Progenitor cell of endocrine pancreas (in vitro differentiated cells): ENCODE measurements at places on chromosomes 2 and 18. TPM values are rescaled to one million over a fixed set of nuclear protein-coding genes. Genes with fewer than 3 reads are reported as not detected.

The TGFA gene
- total RNA-seq = 3.0 and 3.8 TPM in 2 replicates

The COL5A2 gene
- total RNA-seq = 4.5 and 6.4 TPM in 2 replicates

DNA sequence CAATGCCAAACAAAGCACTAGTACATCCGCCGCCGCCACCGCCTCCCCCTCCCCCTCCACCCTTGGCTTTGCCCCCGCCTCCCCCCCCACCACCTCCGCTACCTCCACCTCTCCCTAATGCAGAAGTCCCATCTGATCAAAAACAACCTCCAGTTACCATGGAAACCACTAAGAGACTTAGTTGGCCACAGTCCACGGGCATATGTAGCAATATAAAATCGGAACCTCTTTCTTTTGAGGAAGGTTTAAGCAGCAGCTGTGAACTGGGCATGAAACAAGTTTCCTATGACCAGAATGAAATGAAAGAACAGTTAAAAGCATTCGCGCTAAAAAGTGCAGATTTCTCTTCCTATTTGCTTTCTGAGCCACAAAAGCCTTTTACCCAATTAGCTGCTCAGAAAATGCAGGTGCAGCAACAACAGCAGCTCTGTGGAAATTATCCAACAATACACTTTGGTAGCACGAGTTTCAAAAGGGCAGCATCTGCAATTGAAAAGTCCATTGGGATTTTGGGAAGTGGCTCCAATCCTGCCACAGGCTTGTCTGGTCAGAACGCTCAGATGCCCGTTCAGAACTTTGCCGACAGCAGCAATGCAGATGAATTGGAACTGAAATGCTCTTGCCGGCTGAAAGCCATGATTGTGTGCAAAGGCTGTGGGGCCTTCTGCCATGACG lies 168.0 kb downstream of the ASXL3 start:
- DNase-seq = no peak

GRCh38 chr18:37364237-37364636 lies 201.4 kb downstream of the CELF4 start:
- no peak for DNase-seq

The CIB4 gene
- not detected in 2 replicates for total RNA-seq

GRCh38 chr18:11259469-11260150 lies 110.2 kb upstream of the PIEZO2 start:
- no peak for DNase-seq

DNA sequence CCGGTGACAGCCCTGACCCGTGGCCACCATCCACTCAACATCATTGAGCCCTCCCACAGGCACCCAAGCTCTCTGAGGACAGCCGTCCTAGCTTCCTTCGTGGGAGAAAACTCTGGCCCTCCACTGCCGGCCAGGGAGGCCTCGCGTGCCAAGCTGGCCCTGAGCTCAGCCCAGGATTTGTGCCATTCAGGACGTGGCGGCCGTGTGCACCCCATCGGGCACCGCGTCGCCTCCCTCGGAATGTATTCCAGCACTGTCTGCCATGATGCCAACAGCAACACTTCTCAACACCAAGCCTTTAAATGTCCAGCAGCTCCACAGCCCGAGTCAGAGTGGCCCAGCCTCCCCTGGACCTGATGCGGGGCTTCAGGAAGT lies 35.7 kb downstream of the ZNF516 start:
- no peak for DNase-seq

DNA sequence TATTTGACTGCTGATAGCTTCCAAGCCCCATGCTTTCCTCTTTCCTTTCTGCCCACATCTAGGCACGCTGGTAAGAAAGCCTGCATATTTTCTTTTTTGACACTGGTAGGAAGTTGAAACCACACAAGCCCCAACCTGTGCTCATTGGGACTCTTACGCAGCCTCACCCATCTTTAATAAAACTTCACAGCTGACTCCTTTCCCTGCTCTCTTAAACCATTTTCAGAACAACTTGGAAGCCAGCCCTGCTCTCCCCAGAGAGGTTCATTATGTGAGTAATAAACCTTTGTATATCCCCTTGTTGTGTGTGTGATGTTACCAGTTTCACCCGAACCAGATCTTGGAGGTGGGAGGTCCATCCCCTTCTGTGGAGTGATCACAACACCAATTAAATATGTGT lies 268.4 kb downstream of the GPD2 start:
- DNase-seq = no peak

DNA sequence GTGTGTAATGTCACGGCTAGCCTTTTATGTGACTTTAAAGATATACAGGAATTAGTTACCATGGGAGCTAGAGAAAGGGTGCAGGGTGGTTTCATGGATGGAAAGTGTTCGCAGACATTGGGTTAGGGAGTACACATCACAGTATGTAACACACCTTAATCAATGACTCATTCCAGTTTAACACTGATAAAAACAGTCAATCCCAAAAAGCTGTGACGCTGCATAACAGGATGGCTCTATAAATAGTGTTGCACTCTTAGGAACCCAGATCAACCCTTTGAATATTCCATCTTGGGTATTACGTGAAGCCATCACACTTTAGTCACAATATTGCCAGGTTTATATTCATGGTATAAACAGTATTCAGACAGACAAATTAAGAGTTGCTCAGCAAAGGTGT lies 33.6 kb downstream of the CAB39 start:
- DNase-seq = no peak

DNA sequence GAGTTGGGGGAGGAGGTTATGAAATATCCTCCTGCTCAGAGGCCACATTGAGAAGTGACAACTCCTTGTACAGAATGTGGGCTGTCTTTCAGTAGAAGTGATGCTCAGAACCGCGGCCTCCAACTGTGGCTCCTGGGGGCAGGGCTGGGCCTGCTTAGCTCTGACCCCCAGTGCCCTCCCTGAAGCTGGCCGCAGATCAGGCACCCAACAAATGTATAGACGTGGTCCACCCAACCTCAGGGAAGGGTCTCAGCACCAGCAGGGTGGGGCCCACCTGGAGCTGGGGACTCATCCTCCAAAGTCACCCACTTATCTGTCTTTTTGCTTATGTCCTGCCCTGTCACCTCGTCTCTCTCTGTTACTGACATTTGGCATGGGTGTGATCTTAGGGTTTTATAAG lies 11.1 kb upstream of the BIN1 start:
- DNase-seq = no peak

DNA sequence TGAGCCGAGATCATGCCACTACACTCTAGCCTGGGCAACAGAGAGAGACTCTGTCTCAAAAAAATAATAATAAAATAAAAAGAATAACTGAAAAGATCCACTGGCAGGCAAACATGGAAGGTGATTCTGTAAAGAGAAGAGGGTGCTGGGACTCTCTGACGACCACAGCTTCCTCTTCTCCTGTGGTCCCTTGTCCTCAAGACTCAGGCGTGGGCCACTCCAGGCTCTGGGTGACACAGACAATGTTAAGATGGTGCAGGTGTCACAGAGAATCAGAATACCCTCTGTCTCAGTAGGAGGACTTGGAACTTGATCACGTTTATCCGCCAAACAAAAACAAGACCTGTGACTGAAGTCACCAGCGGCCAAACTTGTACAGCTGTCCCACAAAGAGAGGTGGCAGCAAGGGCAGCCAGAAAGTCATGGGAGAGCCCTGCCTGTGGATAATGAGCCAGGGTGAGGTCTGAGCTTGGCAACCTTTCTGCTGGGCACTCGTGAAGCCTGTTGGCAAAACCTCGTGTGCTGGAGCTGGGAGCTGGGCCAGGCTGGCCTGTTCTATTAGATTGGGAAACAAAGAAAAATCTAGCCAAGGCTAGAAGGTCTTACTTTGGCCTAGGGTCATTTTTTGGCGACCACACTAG lies 76.4 kb upstream of the ITGA6 start:
- DNase-seq = no peak

- no peak for DNase-seq
These were observed 242.1 kb upstream of the MYT1L start for GRCh38 chr2:2573205-2573604.

GRCh38 chr2:86026744-86027065 lies 79.0 kb downstream of the POLR1A start:
- DNase-seq = no peak

DNA sequence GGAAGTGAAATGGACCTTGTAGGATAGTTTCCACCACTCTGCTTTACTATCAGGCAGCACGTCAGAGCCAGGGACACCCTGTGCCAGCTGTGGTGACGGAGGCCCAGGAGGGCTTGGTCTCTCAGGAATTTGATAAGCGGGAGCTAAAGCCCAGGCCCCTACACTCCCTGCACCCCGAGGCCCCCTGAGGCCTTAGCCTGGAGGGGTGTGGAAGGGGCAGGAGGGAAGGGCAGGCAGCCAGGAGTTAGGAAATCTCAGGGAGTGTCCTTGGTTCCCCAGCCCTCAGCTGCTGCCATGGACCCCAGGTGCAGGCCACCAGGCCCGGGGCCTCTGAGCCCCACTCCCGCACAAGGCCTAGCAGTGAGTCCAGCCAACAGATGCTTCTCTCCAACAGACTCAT lies 38.2 kb downstream of the PDIA6 start:
- DNase-seq = no peak

DNA sequence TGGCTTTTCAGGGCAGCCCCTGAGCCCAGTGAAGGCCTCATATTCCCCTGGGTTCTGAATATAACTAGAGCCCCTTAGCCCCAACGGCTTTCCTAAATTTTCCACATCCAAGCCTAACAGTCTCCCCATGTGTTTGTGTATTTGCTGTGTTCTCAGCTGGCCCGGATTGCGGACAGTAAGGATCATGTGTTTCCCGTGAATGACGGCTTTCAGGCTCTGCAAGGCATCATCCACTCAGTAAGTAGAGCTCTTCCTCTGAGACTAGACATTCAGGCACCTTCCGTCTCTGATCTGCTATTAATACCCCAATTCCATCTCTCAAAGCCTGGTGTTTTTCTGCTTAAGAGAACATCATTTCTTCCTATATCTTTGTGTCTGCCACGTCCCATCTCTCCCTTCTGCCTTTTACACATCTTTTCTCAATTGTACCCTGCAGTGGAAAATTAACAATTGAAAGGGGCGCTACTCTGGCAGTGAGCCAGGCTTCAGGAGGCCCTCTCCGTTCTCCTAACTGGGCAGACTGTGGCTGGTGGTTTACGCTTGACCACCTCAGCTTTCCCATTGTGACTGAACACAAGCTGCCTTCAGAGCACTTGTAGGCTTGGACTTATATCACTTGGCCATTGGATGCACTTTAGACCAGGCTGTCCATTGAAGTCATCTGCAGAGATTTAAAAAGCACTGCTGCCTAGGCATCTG lies 64.4 kb downstream of the ANTXR1 start:
- no peak for DNase-seq

GRCh38 chr18:62331581-62332356 lies 6.7 kb downstream of the TNFRSF11A start:
- no peak for DNase-seq

GRCh38 chr2:112256654-112257053 lies 1.8 kb upstream of the ZC3H8 start:
- no peak for DNase-seq

- DNase-seq = no peak
These were observed 68.7 kb downstream of the COL4A4 start for GRCh38 chr2:227095346-227095745.

DNA sequence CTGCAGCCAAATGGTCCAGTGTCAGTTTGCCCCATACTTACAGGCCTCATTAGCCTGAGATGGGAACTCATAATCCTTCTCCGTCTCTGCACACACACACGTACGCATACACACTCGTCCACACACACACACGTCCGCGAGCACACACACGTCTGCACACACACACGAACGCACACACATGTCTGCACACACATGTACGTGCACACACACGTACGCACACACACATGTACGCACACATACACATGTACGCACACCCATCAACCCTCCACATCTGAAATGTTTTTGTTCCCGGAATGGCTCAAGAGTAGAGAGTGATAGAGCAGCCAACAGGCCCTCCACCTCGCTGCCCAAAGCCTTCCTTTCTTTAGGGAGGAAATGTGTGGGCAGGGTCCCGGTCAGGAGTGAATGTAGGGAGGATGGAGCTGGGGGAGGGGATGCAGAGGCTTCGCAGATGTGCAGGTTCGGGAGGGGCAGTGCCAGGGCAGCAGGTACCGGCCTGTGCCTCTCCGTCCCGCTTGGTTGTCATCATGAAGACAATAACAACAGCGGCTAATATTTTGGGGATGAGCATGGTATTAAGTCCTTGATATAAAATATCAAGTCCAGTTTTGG lies 52.7 kb downstream of the PTGR3 start:
- no peak for DNase-seq

DNA sequence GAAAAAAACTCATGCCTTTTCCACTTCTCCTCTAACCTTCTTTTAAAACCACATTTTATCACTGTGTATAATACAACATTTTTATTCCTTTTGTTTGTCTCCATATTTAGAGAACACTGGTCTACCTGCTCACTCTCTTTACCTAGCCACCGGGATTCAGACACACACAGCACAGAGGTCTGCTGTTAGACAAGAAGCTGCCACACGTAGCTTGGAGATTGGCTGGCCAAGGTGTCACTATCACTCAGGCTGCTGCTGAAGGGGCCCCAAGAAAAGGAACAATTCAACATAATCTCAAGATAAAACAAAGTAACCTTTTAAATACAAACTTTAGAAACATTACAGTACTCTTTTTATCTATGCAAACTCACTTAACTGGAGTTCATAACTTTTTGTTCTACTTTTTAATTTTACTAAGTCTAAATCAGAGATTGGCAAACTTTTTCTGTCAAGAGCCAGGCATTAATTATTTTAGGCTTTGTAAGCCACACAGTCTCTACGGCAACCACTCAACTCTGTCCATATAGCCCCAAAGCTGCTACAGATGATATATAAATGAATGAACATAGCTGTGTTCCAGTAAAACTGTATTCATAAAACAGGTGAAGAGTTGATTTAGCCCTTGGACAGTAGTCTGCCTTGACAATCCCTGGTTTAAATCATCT lies 25.8 kb downstream of the FEZ2 start:
- no peak for DNase-seq

The SH3BP4 gene
- 45.7 and 49.0 TPM in 2 replicates for total RNA-seq

- no peak for DNase-seq
These were observed 2.4 kb downstream of the MTCL1 start for GRCh38 chr18:8707556-8708300.
